IPS DF 19.7 (cell line): ENCODE measurements at places on chromosomes 7 and 10.

GRCh38 chr10:95221124-95221523 lies 27.1 kb downstream of the ACSM6 start:
- no peak for DNase-seq

- no peak for DNase-seq
These were observed 193.3 kb downstream of the ADK start for GRCh38 chr10:74344306-74344705.

DNA sequence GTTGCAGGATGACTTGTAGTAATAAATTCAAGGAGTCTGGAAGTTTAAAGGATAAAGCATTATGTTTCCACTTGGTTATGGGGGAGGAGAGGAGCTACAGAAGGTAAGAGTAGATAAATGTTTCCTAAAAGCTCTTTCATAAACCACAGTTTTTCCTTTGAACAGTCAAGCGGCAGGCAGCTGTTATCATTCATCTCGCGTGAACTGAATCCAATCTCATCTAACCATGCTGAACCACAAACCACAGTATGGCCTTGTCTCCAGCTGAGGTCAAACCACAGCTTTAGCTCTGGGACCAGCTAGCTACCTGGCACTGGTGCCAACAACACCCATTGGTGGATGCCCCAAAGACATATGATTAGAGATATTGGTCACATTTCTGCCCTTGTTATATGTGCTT lies 63.3 kb downstream of the NOC3L start:
- no peak for DNase-seq

- DNase-seq, result no peak
These were observed 120.1 kb downstream of the PTPN20 start for GRCh38 chr10:47031211-47031900.

DNA sequence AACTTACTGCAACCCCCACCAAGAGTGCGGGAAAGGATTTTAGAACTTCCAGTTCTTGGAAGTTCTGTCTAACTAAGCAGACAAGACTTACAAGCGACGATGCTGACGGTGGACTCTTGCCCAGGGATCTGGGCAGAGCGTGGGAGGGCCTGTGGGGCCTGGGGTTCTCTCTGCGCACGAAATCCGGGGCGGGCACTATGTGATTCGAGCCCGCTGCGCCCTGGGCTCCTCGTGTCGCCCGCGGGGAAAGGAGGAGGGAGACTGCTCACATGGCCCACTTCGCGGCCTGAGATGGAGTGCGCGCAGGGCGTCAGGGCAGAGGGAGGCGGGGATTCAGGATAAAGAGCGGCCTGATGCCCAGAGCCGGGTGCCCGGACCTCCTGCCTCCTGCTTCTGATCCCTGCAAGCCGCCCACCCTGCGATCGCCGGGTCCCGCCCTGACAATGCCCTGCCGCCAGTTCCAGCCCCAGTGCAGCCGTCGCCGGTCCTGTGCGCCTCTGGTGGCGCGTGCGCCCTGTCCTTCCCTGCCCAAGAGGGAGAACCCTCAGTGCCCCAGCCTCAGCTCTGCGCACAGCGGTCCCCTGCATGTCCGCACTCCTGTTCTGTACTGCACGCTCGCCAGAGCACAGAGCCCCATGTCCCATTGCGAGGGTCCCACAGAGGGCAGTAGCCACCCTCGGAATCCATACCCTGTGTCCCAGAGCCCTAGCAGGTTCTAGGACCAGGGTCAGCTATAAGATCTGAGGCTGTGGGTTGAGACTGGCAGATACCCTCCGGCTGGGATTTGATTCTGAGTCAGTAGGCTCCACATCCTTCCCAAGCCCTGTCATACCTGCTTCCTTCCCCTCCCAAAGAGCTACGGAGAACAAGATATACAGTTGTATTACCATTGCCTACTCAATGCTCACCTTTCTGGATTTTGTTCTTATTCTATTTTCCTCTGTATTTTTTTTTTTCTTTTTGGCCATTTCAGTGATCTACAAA lies 99.4 kb upstream of the TMEM106B start:
- peak; percentile 45 for DNase-seq

DNA sequence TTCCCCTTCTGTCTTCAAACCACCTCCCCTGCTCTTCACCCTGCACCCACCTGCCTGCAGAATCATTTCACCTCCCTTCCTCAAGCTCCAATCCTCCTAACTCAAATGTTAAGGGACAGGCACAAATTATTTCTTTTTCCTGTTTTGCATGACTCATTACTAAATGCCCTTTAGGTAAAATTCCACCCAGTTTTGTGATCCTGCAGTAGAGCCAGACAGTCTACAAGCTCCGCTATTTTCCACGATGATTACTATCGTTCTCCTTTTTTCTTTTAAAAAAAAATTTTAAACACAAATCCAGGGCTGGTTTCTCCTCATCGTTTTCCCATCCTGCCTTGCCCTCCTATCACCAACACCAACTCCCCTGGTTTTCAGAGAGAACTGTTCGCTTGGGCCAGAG lies 186.8 kb upstream of the YAE1 start:
- DNase-seq, result no peak

DNA sequence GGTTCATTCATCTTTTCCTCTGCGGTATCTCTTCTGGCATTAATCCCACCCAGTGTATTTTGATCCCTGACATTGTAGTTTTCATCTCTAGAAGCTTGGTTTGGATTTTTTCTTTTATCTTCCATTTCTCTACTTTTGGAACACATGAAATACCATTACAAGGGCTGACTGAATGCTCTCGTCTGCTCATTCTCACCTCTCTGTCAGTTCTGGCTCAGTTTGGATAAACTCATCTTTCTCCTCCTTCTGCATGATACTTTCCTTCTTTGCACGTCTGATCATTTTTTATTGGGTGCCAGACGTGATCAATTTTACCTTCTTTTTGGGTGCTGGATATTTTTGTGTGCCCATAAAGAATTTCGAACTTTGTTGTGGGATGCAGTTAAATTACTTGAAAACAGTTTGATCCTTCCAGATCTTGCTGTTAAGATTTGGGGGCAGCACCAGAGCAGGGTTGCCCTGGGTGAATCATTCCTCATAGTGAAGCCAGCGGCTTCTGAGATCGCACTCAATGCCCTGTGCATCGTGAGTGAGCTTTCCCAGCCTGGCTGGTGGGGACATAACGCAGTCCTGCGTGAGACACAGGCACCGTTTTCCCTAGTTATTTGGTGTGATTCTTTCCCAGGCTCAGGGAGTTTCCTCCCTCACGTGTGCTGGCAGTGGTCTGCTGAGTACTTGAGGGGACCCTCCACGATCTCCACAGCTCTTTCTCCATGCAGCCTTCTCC lies 53.8 kb downstream of the LHPP start:
- no peak for DNase-seq

DNA sequence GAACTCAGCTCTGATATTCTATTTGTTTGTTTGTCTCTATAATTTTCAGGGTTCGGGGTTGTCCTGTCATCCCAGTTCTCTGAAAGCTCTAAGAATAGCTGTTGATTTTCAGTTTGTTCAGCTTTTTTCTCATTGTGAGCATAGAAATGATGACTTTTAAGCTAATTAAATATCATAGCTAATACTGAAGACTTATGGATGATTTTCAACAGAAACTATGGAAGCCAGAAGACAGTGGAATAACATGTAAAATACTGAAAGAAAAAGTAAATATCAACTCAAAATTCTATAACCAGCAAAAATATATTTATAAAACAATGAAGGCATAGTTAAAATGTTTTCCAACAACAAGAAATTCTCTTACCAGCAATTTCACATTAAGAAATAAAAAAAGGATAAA lies 96.4 kb upstream of the ETV1 start:
- DNase-seq, result no peak

DNA sequence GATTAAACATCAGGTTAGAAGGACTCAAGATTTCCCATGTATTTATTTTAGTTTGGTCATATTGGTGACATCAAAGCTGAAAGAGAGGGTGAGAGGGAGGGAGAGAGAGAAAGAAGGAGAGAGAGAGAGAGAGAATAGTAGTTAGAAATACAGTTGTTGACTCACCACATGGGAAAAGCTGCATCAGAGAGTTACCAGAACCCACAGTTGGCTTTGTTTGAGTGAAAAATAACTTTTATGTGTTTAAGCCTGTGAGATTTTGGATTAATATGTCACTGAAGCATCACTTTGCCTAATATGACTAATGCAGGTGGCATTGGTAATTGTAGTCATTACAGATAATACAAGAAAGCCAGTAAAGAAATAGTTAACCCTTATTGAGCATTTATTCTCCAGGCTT lies 303.9 kb downstream of the REEP3 start:
- no peak for DNase-seq

- DNase-seq, result no peak
These were observed 45.8 kb downstream of the DGKI start for GRCh38 chr7:137801003-137801402.

DNA sequence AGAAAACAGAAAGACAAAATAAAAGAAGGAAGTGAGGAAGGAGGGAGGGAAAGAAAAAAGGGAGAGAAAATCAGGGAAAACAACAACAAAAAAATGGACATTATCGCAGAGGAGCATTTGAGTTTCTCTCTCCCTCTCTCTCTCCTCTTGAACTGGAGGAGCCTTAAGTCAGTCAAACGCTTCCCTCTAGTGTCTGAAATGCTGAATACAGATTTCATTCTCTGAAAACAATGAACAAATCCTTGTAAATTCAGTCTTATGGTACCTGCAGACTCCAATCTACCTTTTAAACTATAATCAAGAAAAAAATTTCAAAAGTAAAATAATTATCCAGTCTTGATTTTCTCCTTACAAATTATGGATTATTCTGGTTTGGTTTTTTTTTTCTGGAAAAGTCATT lies 89.2 kb upstream of the PFKP start:
- peak; percentile 30 for DNase-seq

- DNase-seq, result no peak
These were observed 550.4 kb downstream of the TCERG1L start for GRCh38 chr10:130761032-130761575.

- DNase-seq, result peak; percentile 20
These were observed 299.4 kb downstream of the SNX13 start for GRCh38 chr7:17640730-17641377.

GRCh38 chr10:70760271-70760787 lies 24.8 kb downstream of the TBATA start:
- no peak for DNase-seq

GRCh38 chr7:51551070-51551469 lies 234.5 kb upstream of the COBL start:
- no peak for DNase-seq

- no peak for DNase-seq
These were observed 348.0 kb downstream of the GPAM start for GRCh38 chr10:111835574-111835973.

- no peak for DNase-seq
These were observed 32.5 kb upstream of the GPR26 start for GRCh38 chr10:123633636-123634035.

- no peak for DNase-seq
These were observed 38.1 kb downstream of the COL13A1 start for GRCh38 chr10:69839696-69840345.

GRCh38 chr7:86448856-86449255 lies 194.9 kb upstream of the GRM3 start:
- DNase-seq, result no peak

- no peak for DNase-seq
These were observed 16.7 kb upstream of the CLIP2 start for GRCh38 chr7:74272305-74273038.

- DNase-seq, result no peak
These were observed 553 bp downstream of the VDAC2 start for GRCh38 chr10:75211007-75211691.

DNA sequence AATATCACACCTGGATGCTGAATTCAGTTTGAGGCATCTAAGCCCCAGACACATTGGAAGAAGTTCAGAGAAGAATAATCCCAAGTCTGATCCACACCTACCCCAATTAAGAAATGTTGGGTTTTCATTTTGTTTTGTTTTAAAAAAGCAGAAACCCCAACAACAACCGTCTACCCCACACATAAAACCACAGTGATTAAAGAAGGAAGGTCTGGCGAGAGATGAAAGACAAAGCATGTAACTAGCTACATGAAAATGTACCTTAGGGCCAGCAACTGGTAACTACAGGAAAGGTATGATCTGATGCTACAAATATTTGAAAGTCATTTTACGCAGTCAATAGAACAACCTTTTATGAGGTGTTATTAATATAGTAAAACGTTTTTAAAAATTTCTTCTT lies 1112.3 kb downstream of the GATA3 start:
- DNase-seq, result no peak

GRCh38 chr7:24835643-24836042 lies 78.4 kb upstream of the GSDME start:
- DNase-seq, result no peak

DNA sequence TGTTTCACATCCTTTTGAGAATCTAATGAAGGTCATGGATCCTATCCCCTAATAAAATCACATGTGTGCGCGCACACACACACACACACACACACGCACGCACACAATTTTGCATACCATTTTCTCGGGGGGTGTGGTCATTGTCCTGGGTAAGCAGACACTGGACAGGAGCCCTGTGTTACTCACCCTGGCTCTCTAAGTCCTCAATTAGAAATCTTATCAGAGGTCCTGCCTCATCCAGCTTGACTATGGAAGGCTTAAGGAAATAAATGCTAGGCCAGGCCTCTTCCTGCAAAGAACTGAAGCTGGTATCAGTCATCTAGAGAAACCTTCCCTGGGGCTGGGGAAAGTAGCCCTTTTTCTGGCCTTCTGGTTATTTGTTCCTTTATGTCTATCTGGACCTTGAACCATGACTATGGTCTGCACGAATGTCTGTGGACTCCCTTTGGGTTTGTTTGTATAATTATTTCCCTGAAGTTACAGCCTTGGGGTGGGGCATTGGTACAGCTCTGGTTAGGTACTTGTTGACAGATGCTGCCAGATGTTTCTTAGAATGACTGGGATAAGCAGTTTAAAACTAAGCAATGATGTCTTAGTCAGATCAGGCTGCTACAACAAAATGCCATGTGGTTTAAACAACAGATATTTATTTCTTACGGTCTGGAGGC lies 208.5 kb downstream of the CCDC3 start:
- DNase-seq, result no peak

DNA sequence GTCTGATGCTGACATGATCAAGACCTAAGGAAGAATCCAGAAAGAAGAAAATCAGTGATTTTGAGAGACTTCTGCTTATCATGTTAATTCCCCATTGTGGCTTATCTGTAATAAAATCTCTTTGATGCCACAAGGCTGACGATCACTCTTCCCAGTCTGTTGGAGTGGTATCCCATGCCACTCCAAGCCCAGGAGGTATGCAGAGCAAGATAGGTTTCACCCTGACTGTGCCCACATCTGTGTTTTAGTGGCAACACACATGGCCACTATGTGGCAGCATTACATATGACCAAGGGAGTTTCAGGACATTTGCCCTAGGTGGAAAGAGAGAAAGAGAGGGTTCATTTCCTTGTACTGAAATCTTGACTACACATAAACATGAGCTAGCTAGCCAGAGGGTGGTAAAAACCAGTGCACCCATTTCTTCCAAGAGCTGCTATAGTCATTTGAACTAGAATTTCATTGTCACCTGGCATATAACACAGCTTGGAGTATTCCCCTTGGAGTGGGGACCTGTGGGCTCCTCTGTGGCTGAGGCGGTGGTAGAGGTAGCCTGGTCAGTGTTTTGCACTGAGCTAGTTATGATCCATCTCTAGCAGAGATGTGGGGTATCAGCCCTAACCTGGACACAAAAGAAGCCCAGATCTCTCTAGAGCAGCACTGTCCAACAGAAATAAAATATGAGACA lies 20.8 kb downstream of the LAMB4 start:
- no peak for DNase-seq
